ENCODE measurements at places on chromosomes 5 and 9. TPM values are rescaled to one million over a fixed set of nuclear protein-coding genes. Genes with fewer than 3 reads are reported as not detected.

The AUH gene
- total RNA-seq = 21.2 TPM

The GAPT gene
- not detected for total RNA-seq

The TMEM252 gene
- not detected for total RNA-seq

The BARHL1 gene
- total RNA-seq = not detected

The ANKRD33B gene
- 3.1 TPM for total RNA-seq

The C1QTNF2 gene
- not detected for total RNA-seq

The ANKRD31 gene
- under 0.01 TPM for total RNA-seq

The FAM81B gene
- total RNA-seq = not detected

The DUSP1 gene
- total RNA-seq = 37.4 TPM
